IMR-90 (cell line): ENCODE measurements at places on chromosomes 7 and 10.

DNA sequence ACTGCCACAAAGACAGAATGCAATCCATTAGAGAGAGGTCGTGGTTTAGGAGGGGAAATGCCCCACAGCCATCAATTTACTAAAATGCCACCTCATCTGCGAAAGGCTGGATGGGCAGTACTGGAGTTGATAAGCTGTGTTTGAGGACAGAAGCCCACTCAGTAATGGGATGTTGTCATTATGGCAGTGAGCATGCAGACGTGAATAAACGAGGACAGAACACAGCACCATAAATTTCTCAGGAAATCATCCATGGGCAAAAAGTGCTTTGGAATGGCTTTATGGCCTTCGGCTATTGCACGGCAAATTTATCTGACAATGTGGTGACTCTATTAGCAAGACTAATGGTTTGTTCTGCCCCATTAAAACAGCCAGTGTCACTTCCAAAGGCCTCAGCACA lies 15.9 kb upstream of the C10orf53 start:
- H3K27ac ChIP-seq: no peak overlapping the region
- no peaks in the 10 kb centered on the region for H3K4me1 ChIP-seq
- DNase-seq: no peak
- H3K4me3 ChIP-seq: no peak overlapping the region

DNA sequence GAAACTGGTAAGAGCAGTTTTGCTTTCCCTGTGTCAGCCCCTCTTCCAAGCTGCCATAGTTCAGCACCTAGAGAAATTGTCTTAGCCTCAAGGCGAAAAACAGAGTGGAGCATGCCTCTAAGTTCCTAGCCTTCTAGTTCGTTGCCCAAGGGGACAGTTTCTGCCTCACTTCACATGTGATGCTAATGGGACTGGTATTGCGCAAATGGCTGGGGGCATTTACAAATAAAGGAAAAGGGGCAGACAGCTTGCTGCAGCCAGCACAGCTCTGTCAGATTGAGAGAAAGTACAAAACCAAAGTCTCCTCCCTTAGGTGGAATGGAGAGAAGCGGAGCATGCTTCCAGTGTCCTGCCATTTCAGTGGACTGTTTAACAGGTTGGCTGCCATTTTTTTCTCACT lies 567.7 kb downstream of the ETV1 start:
- H3K27ac ChIP-seq: no peak overlapping the region
- no peaks in the 10 kb centered on the region for H3K4me1 ChIP-seq
- H3K4me3 ChIP-seq: no peak overlapping the region
- no peaks in the 10 kb centered on the region for H3K27me3 ChIP-seq
- no peaks in the 10 kb centered on the region for H3K36me3 ChIP-seq
- no peak for DNase-seq

GRCh38 chr7:96401200-96401599 lies 79.3 kb upstream of the SLC25A13 start:
- H3K4me1 ChIP-seq: no peaks in the 10 kb centered on the region
- H3K27me3 ChIP-seq: no peaks in the 10 kb centered on the region
- H3K4me3 ChIP-seq: no peak overlapping the region
- no peaks in the 10 kb centered on the region for H3K36me3 ChIP-seq
- H3K27ac ChIP-seq: no peak overlapping the region

DNA sequence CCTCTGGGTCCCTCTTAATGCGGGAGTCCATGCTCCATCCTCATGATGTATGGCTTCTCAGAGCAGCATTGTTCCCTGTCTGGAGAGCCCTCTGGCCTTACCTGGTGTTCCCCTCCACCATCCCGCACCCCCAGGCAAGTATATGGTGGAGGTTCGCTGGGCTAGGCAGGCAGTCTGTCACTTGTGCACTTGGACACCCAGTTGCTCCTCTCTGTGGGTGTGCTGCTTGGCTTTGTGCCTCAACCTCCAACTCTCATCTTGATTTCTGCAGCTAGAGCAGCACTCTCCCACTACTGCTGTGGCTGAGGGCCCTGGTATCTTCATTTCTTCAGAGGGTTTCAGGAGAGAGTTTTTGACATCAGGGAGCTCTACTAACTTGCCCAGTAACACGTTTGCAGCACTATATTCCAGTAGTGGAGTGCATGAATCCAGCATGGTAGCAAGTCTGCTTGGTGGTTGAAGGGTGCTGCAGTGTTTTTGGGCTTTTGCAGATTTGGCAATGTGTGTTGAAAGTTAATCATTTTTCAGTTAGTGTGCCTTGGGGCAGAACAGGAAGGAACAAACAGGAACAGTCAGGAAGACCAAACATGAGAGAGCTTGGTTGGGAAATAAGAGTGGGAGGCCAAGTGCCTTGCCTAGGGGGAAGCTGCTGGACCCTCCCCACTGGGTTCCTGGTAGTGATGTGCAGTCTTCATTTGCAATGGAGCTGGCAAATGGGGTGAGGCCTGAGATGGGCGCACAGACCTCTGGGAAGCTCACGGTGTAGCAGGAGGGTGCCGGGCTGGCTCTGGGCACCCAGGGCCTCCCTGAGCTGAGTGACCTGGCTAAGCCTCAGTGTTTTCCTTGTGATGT lies 37.4 kb downstream of the TSPAN14 start:
- DNase-seq: no peak
- H3K36me3 ChIP-seq: peaks cover 23% of the 10 kb centered on the region
- H3K27me3 ChIP-seq: no peaks in the 10 kb centered on the region

DNA sequence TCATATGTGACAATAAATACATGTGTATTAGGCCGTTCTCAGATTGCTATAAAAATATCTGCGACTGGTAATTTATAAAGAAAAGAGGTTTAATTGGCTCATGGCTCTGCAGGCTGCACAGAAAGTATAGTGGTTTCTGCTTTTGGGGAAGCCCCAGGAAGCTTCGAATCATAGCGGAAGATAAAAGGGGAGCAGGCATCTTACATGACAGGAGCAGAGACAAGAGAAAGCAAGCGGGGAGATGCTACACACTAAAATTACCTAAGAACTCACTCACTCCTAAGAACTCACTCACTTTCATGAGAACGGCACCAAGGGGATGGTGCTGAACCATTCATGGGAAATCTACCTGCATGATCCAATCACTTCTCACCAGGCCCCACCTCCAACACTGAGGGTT lies 284.9 kb downstream of the OTUD1 start:
- DNase-seq: no peak
- H3K4me1 ChIP-seq: no peaks in the 10 kb centered on the region
- H3K36me3 ChIP-seq: no peaks in the 10 kb centered on the region
- no peaks in the 10 kb centered on the region for H3K27me3 ChIP-seq

- H3K4me3 ChIP-seq: no peak overlapping the region
- peaks cover 5% of the 10 kb centered on the region for H3K4me1 ChIP-seq
- H3K27me3 ChIP-seq: no peaks in the 10 kb centered on the region
- H3K36me3 ChIP-seq: no peaks in the 10 kb centered on the region
Measured at GRCh38 chr10:50431791-50432190, 180.5 kb upstream of the ASAH2 start.

GRCh38 chr7:107856806-107857540 lies 34.0 kb upstream of the DLD start:
- no peak for DNase-seq
- H3K27me3 ChIP-seq: peaks cover 16% of the 10 kb centered on the region
- H3K27ac ChIP-seq: no peak overlapping the region
- no peak overlapping the region for H3K4me3 ChIP-seq

DNA sequence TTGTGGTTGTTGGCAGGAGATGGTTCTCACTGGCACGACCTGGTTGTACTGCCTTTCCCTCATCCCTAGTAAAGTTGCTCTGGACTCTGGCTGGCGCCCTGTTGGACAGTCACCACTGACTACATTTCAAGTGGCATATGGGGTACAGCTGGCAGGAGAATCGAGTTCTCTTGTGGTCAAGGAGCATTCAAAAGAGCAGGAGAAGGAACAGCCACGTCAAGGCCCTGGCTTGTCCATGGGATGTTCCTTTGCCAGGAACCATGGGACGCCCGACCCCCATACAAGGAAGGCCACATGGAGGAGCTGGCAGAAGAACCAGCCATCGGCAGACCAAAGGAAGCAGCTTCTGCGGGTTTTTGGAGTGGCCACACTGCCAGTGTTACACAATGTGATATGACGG lies 87.0 kb upstream of the SLC25A13 start:
- no peak overlapping the region for H3K4me3 ChIP-seq
- H3K27me3 ChIP-seq: peaks cover 3% of the 10 kb centered on the region; the same call in 1 of the 2 replicates
- H3K4me1 ChIP-seq: no peaks in the 10 kb centered on the region
- DNase-seq: no peak
- H3K36me3 ChIP-seq: no peaks in the 10 kb centered on the region

DNA sequence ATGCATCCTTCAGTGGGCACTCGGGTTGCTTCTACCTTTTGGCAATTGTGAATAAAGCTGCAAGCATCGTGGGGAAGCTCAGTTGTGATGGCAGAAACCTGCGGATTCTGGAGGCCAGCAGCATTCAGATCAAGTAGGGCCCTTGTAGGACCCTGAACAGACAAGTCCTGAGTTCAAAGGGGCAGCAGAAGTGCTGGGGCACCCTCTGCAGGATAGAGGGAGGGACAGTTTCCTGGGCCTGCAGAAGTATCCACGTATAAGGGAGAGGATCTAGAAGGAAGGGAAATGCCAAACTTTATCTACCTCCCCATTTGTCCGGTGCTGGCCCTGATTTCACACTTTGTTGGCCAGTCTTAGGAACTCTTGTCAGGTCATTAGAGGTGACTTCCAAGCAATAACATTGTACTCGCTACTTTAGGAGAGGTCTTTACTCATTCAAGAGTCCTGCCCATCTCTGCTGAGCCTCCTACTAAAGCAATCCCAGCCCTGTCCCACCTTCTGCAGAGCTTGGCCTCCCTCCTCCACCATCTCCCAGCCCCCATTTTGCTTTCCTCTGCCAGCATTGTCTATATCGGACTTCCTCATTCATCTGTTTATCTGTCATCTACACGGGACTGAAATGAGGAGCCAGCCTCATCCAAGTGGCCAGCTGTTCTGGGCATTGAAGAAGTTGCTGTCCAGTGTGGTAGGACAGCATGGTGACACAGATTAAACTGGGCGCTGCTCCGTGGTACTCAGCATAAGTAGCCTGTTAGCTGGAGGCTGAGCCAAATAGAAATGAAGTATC lies 26.6 kb upstream of the R3HCC1L start:
- no peak overlapping the region for H3K27ac ChIP-seq
- no peaks in the 10 kb centered on the region for H3K4me1 ChIP-seq
- no peaks in the 10 kb centered on the region for H3K36me3 ChIP-seq
- no peak overlapping the region for H3K4me3 ChIP-seq

GRCh38 chr7:118057404-118057803 lies 126.6 kb upstream of the LSM8 start:
- H3K4me1 ChIP-seq: no peaks in the 10 kb centered on the region
- no peak for DNase-seq

GRCh38 chr10:92737484-92737883 lies 47.7 kb downstream of the HHEX start:
- no peak for DNase-seq
- no peak overlapping the region for H3K27ac ChIP-seq
- H3K4me3 ChIP-seq: no peak overlapping the region
- no peaks in the 10 kb centered on the region for H3K27me3 ChIP-seq

GRCh38 chr7:50659329-50659965 lies 94.2 kb upstream of the DDC start:
- no peak overlapping the region for H3K4me3 ChIP-seq
- peaks cover 2% of the 10 kb centered on the region; the same call in 1 of the 2 replicates for H3K4me1 ChIP-seq
- DNase-seq: no peak
- peaks cover 21% of the 10 kb centered on the region for H3K36me3 ChIP-seq
